ENCODE measurements at places on chromosomes 16 and 17.

- DNase-seq, result no peak
Observed at GRCh38 chr17:39198186-39198566, 707 bp upstream of the CACNB1 start.

DNA sequence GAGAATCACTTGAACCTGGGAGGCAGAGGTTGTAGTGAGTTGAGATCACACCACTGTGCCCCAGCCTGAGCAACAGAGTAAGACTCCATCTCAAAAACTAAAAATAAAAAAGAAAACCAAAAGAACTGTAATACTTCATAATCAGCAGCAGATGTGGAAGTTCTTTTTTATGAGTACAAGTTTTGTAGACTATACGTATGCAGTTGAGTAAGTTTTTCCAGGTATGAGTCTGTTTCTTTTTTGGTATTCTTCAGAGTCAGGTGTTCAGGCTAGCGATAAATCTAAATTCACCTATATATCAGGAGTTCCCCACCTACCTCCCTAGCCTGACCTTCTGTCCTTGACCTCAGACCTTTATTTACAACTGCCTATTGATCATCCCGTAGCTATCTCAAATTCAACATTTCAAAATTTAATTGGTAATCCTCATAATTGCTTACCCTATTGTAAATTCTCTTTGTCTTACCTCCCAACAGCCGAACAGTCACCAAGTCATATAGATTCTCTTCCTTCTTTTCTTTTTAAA is 10.7 kb downstream of the DCTN5 start:
- no peak for DNase-seq

- DNase-seq, result peak; percentile 61
Observed at GRCh38 chr16:3443108-3444031, at the start of the genes NAA60 and ZNF597. NAA60 (plus strand) TSS chr16:3443680; CDS start chr16:3476228, 32,548 bp downstream. ZNF597 (minus strand) TSS chr16:3443504; CDS start chr16:3443153, 351 bp downstream.

DNA sequence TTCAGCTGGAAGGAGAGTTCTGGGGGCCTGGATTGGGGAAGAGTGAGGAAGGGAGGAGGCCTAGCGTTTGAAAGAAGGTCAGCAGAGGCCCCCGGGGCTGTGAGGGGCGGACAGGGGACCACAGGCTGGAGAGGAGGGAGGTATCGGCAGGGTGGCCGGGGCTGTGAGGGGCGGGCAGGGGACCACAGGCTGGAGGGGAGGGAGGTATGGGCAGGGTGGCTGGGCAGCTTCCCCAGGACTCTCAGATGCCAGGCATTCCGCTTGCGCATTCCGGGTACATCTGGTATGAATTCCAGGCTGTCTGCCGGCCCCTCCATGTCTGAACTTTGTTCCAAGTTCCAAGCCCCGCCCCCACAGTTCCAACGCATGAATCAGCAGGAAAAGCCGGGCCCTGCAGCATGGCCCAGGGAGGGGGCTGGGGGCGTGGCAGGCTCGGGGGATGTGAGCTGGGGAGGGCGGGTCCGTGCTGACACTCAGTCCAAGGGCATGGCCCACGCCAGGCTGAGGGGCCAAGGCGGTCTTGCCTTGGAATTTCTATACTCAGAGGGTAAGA is 4.3 kb upstream of the TLCD2 start:
- DNase-seq, result no peak

DNA sequence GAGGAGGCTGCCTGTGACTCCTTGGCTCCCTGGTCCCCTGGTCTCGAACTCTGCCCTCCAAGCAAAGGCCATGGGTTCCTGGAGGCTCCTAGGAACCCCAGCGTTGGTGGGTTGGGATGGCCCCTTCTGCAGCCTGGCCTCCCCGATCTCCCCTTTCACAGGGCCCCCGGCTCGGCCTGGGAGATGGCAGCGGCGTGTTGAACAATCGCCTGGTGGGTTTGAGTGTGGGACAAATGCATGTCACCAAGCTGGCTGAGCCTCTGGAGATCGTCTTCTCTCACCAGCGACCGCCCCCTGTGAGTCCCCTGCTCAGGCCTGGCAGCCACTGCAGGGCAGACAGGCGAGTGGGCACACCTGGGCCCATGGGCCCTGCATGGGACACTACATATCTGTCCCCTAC is 10.9 kb downstream of the ADGRG3 start:
- no peak for DNase-seq

DNA sequence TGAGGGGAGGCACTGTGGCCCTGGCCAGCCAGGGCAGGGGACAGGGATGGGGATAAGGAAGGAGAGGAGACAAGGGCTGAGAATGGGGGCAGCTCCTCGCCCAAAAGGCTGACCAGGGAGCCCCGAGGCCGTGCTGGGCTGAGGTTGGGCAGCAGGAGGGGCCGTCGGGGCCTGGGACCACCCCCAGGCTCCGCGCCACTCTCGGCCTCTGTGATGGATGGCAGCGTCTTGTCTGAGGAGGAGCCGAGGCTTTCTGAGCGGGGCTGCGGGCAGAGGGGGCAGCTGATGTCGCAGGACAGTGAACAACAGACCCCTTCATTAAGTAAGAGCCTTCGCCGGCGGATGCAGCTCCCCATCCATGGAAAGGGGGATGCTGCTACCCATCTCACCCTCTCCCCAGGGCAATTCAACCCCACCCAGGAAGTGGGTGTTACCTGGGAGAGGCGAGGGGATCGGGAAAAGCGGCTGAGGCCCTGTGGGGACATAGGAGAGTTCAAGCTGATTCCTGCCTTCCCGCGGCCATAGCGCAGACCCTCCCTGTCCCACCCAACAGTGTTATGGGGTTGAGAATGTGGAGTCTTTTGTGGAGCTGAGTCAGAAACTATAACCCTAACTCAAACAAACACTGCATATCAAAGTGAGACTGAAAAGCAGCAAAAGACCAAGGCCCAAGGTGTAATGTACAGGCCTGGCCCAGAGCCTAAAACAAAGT is 9.1 kb upstream of the RAB5C start:
- DNase-seq, result no peak

DNA sequence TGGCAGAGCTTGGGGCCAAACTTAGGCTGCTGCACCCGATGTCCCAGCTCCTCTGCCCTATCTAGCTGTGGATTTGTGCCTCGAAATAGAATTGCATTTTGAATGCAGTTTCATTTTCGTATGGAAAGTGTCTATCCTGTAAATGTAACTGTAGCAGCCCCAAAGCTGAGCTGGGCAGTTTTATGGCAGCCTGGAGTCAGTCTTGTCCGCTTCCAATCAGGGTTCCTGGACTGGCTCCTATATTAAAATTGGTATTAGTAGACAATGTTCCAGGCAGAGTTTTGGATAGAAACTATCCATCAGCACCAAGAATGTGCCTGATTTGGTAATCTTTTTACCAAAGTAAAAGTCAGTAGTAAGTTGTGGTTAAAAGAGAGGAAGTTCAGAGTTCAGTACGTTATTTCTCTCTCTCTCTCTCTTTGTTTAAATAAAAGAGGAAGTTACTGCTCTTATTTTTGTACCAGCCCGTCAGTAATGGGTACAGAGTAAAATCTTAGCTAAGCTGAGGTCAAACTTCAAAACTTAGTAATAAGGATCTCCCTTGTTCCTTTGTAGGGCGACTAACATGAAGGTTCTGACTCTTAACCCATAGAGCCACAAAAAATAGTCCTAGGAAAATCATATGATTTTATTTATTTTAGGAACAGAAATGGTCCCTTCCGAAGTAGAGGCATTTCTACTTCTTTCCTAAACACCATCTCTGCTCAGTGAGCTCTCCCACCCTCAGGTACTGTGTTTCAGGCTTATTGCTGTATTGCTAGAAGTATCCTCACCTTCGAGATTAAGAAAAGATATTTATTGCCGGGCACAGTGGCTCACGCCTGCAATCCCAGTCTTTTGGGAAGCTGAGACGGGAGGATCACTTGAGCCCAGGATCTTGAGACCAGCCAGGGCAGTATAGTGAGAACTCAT is 28.0 kb downstream of the PRKCB start:
- DNase-seq, result no peak

GRCh38 chr17:81960130-81960958 is 643 bp downstream of the NOTUM start:
- DNase-seq, result no peak

DNA sequence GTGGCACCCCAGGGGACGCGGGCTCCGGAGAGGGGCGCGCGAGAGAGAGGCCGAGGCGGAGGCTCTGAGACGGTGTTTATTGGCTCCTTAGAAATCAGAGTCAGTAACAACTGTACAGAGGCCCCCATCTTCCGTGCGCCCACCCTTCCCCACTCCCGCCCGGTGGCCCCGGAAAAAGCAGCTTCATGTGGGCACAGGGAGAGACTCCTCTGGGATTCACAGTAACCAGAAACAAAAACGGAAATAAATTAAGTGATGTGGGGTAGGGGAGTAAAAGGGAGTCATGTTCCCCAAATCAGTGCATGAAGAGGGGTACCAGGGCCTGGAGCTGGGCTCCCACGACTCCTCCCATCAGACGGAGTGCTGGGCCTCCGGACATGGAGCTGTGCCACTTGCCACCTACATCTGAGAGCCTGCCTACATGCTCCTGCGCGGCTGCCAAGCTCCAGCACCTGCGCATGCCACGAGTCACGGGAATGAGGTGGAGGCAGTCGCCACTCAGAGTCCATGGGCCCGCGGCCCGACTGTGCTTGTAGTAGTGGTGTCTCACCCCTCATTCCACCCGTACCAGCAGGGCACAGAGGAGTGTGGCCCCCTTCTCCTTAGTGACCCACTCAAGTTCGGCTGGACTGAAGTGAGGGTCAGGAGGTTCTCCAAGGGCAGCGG is 543 bp upstream of the GPS2 start:
- no peak for DNase-seq

GRCh38 chr16:89931305-89931896 is 8.3 kb downstream of the TUBB3 start:
- no peak for DNase-seq

DNA sequence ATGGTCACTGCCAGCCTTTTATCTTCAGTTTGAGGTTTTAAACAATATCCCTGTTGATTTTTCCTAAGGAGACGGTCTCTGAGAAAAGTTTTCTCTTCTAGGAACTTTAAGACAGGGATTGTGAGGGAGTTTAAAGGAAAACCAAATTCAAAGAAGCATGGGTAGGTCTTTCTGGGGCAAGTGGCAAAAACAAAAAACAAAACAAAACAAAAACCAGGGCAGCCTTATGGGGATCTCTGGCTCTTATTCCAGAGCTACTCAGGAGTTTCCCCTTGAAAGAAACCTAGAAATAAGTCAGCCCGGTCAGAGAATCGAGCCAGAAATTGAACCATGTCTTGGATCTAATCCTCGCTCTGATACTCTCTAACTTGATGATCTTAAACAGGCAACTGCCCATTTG is 424.5 kb downstream of the GRIN2A start:
- no peak for DNase-seq

GRCh38 chr17:42651392-42651791 is 7.7 kb upstream of the TUBG2 start:
- no peak for DNase-seq

- no peak for DNase-seq
Observed at GRCh38 chr17:39548494-39549225, 59.1 kb downstream of the NEUROD2 start.

- no peak for DNase-seq
Observed at GRCh38 chr16:84357191-84357651, 11.1 kb upstream of the ATP2C2 start.

GRCh38 chr17:12389421-12389820 is 276.3 kb upstream of the MYOCD start:
- DNase-seq, result no peak

DNA sequence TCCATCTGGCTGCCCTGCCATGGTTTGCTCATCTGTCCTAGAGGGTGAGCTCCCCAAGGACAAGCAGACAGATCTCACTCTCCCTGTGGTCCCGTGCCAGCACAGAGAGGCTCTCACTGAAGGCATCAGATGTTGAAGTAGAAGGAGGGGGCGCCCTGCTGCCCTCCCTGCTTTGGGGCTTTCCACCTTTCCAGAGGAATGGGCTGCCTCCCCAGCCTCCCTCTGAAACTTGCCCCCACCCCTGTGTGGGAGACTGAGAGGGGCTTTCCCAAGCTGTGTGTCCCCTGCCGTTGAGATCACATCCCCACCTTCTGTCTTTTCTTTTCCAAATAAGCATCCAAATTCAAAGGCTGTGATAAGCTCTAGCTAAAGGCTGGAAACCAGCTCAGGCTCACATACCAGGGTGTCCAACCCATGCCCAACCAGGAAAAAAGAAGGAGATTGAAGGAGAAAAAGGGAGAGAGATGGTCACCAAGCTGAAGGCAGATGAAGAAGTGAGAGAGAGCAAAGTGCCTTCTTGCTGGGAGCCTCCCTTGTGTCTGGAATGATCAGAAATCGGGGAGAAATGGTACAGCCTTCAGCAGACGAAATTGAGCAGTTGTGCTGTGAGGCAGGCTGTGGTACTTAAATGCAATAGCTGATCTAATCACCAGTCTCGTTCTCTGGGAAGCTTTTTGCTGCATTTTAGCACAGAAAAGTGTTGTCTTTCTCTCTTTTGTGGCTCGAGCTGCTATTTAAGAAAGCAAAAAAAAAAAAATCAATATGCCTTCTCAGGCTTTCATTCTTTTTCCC is 145.9 kb upstream of the LHX1 start:
- no peak for DNase-seq

DNA sequence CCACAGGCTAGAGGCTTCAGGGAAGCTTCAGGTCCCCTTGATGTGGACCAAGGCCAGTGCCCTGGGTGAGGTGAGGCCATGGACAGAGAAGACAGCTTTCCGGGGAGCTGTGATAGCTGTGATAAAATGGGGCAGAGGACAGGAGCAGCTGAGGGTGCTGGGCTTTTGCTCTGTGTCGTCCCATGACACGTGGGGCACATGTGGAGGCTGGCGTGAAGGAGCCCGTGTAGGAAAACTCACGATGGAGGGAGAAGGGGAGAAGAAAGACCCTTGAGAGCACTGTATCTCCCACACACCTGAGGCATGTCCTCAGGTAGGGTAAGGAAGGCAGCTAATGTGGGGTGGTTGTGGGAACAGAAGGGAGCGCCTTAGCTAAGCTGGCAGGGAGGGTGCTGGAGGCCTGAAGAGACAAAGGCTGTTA is 21.3 kb downstream of the B9D1 start:
- DNase-seq, result no peak

- DNase-seq, result no peak
Observed at GRCh38 chr17:72665852-72666851, 426.3 kb downstream of the SLC39A11 start.

GRCh38 chr17:51662204-51663056 is 402.1 kb downstream of the UTP18 start:
- DNase-seq, result no peak

DNA sequence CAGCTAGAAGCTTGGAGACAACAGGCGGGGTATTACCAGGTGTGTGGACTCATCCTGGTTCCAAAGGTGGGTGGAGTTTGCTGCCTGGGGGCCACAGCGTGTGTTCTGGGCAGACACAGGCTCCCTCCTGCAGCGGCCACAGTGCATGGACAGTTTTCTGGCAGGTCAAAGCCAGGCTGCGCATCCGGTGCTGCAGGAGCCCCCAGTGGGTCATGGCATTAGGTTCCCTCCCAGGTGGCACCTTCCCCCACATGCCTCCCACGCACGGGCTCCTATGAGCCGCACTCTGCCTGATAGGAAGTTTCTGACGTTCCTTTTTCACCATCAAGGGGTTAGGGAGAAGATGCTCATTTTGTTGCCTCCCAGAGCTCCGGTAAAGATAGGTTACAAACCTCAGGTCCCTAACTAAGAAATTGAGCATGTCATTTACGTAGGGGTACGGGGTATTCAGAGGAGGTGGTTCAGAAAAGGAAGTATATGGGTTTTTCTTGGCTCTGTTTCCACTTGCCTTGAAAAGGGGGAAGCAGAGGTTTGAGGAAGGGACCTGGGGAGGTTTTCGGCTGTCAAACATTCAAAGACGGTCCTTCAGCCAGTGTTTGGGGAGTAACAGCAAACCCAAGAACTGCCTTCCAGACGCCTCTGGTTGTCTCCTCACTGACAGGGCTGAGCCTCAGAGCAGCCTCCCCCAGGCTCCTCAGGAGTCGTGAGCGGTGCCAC is 32.7 kb upstream of the NAT9 start:
- no peak for DNase-seq

All from T-helper 9 cell (primary cell).